ENCODE measurements at places on chromosomes 5 and 9.
A peak's percentile ranks its signal among the peaks of the same experiment; 100 is the strongest.

- DNase-seq, result no peak
These were observed 26.8 kb downstream of the ANP32B start for GRCh38 chr9:98009936-98010335.

GRCh38 chr5:54727874-54728587, 210.5 kb downstream of the SNX18 start:
- DNase-seq, result no peak

DNA sequence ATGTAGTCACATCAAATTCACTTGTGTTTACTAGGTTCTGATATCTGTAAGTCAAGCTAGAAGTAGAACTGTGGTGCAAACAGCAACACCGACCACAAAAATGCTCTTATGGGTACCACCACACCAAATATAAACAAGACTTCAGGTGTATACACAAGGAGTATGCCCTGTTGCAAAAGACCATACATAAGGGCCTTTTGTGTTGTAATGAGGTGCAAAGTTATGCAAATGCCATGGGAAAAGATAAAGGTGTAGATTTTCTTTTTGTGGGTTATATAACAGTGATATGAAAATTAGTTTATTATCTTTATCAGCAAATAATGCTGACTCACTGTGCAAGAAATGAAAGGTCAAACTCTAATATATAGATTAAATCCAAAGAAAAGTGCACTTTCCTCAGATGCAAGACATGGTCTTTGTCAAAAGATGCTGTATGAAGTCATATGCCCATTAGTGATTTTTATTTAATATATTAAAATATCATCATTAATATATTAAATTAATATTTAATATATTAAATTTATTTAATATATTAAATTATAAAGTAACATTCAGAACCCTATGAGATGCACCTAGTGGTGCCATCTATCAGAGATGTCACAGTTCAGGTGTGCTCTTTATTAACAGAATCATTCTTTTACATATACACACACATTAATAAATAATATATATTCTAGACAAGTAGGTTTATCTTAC, 26.7 kb upstream of the ALDH1A1 start:
- DNase-seq, result no peak

- no peak for DNase-seq
These were observed 47.5 kb downstream of the NKD2 start for GRCh38 chr5:1055896-1056610.

- no peak for DNase-seq
These were observed 11.0 kb downstream of the PLIN2 start for GRCh38 chr9:19116107-19116790.

- DNase-seq, result peak; percentile 68
These were observed 33.1 kb downstream of the RASA1 start for GRCh38 chr5:87300744-87301143.

DNA sequence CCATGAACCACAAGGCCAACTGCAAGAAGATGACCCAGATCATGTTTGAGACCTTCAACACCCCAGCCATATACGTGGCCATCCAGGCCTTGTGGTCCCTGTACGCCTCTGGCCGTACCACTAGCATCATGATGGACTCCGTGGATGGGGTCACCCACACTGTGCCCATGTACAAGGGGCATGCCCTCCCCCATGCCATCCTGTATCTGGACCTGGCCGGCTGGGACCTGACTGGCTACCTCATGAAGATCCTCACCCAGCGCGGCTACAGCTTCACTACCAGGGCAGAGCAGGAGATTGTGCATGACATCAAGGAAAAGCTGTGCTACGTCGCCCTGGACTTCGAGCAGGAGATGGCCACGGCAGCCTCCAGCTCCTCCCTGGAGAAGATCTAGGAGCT, 153.7 kb downstream of the CAVIN4 start:
- DNase-seq, result no peak

GRCh38 chr9:92618633-92619225, 51.2 kb downstream of the IPPK start:
- DNase-seq, result no peak

GRCh38 chr5:82332886-82333615, 54.9 kb upstream of the RPS23 start:
- DNase-seq, result no peak

DNA sequence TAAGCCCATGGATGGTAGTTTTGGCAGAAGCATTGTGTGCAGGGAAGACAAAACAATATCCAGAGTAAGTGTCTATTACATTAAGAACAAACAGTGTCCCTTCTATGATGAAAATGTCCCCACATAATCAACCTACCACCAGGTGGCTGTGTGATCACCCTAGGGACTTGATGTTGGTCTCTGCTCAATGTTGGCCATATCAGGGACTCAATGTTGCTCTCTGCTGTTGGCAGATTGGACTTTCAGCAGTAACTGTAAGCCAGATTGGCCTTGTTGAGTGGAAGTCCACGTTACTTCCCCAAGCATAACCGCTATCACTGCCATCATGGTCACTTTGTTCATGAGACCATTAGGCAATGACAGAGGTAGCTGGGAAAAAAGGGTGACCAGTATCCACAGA, 52.8 kb upstream of the PRSS3 start:
- DNase-seq, result no peak

GRCh38 chr5:98568336-98568735, 205.1 kb upstream of the RGMB start:
- no peak for DNase-seq

GRCh38 chr5:113276001-113276400, 158.8 kb downstream of the TSSK1B start:
- no peak for DNase-seq

GRCh38 chr9:121280715-121281613, 13.0 kb downstream of the GSN start:
- no peak for DNase-seq

- no peak for DNase-seq
These were observed 38.2 kb downstream of the SERINC5 start for GRCh38 chr5:80217667-80218066.

GRCh38 chr5:16733331-16734006, 116.7 kb upstream of the RETREG1 start:
- DNase-seq, result no peak

GRCh38 chr9:77194423-77194822, 17.1 kb downstream of the VPS13A start:
- DNase-seq, result no peak

- no peak for DNase-seq
These were observed 47.5 kb downstream of the STX17 start for GRCh38 chr9:99953861-99954507.

DNA sequence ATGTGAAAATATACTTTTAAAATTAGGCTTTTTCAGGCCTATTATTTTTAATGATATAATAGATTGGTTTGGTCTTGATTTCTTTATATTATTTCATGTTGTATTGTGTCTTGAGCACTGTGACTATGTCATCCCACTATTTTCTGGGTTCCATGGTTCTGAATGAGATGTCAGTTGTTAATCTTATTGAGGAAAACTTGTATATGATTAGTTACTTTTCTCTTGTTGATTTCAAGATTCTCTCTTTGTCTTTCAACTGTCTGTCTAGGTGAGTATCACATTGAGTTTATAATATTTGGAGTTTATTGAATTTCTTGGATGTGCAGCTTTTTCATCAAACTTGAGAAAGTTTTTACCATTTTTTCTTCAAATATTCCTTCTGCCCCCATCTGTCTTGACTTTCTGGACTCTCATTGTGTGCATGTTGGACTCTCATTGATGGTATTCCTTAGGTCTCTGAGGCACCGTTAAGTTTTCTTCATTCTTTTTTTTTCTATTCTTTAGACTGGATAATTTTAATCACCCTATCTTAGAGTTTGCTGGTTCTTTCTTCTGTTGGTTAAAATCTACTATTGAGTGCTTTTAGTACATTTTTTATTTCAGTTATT, 175.8 kb downstream of the TMEM167A start:
- no peak for DNase-seq

DNA sequence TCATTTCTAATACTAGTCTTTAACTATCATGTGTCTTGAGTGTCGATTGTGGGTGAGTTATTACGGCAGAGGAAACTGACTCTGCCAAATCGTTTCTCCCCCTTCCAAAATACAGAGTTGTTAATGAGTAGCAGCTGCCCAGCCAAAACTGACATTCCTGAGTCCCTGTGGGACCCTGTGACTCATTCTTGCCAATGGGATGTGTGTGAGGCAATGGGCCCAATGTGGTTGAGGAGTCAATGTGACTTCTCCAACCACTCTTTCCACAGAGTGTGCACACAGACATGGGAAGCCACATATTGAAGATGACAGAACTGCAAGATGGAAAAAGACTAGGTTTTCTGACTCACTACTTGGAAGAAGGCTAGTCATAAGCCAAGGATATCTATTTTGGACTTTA, 434.7 kb downstream of the DTWD2 start:
- DNase-seq, result no peak

DNA sequence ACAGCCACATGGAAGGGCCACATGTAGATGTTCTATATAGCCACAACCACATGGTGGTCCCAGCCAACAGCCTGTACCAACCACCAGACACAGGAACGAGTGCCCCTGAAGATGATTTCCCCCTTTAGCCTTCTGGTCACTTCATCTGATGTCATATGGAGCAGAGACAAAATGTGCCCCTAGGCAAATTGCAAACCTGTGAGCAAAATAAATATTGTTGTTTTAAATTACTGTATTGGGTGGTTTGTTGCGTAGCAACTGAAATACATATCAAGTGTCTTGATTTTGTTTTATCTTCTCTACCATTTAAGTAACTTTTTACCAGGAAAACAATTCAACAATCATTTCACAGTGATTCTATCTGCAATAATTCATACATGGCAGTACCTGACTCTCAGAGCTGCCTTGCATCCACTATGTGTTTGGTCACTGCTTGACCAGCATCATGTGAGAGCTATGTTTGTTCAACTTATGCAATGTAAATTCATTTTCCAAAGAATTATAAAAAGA, 142.5 kb upstream of the VLDLR start:
- no peak for DNase-seq

DNA sequence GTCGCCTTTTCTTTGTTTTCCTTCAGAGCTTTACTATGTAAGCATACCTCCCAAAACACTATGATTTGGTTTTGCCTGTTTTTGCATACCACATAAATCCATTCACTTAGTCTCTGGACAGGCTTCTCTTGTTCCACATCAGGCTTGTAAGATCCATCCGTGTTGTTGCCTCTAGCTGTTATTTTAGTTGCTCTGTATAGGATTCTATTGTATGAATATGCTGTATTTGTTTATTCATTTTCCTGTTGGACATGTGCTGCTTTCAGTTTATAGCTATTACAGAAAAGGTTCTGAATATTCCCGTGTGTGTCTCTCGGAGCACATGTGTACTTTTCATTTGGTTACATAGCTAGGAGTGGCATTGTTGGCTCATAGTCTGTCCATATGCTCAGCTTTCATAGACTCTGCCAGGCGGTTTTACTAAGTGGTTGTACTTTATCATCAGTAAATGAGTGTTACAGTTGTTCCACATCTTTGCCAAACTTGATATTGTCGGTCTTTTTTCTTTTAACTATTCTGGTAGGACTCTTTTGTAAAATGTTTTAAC, 41.8 kb downstream of the NUP214 start:
- no peak for DNase-seq

GRCh38 chr5:26791021-26791420, 247.4 kb downstream of the CDH9 start:
- DNase-seq, result no peak
